ENCODE measurements at places on chromosomes 5 and 9. TPM values are rescaled to one million over a fixed set of nuclear protein-coding genes. Genes with fewer than 3 reads are reported as not detected.

Gene SPAAR
- not detected for total RNA-seq

Gene NR4A3
- total RNA-seq, result 1.8 TPM

Gene PPP2R2B
- total RNA-seq, result 4.7 TPM

Gene JAKMIP2
- 7.8 TPM for total RNA-seq

Gene LHX3
- total RNA-seq, result 0.42 TPM

Gene ALDH1B1
- 2.0 TPM for total RNA-seq

Gene SMIM27
- 22.8 TPM for total RNA-seq

Gene RALGDS
- total RNA-seq, result 81.0 TPM

Gene LRRC19
- total RNA-seq, result not detected

Gene OR13C4
- not detected for total RNA-seq

Gene KIAA0825
- total RNA-seq, result 1.6 TPM

Gene ACSL6
- 42.9 TPM for total RNA-seq

Gene GRM6
- total RNA-seq, result not detected

Gene CDC20B
- total RNA-seq, result not detected

Gene OLFML2A
- 0.18 TPM for total RNA-seq

Gene SLC45A2
- not detected for total RNA-seq

Gene CDKN2B-AS1
- 1.5 TPM for total RNA-seq

DNA sequence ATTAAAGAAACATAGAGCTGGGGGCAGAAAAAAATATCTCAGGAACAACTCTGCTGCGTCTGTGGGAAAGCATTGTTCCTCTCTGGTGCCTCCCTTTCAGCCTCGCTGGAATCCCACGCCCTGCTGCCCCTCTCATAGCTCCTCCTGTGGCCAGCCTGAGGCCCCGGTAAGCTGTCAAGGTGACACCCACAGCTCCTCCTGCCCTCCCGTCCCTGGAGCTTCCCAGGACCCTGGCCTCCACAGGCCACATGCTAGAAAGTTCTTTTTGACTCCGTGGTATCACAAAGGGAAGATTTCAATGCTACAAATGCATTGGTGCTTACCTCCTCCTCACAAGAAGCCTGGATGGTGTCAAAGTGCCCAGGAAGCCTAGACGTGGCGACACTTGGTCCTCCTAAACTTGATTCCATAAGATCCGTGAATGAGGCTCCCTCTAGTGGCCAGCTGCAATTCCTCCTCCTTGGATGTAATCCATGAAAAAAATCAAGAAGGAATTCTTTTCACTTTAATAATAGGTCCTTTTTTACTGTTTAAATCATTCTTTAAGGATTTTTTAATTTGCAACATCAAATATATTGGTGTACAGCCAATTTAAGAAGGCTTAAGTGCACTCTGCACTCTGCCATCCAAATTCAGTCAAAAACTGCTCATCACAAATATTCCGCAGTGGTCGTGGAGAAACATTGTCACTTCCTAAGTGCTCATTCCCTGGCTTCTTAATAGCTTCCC, 104.9 kb downstream of the CFAP90 start:
- no peaks in the 10 kb centered on the region for H3K27me3 ChIP-seq
- H3K4me1 ChIP-seq, result no peaks in the 10 kb centered on the region

DNA sequence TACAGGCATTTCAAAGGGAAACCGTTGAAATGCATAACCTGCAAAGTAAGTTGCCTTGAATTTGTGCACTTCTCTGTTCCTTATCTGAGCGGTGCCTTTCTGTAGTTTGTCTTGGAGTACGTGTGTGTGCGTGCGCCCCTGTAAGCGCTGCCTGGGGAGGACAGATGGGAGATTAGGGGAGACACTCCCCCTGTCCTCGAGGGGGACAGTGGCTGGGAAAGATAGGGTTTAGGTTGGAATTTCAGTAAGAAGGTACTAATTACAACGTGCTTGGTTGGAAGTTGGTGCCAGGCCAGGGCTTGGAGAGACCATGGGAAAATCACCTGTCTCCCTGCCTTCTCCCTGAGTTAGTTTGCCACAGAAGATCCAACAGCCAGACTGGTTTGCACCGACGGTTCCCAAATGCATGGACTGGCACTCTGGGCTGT, 73.2 kb downstream of the PIK3R1 start:
- H3K4me1 ChIP-seq, result peaks cover 38% of the 10 kb centered on the region
- H3K27ac ChIP-seq, result peak overlapping the region; percentile 19
- no peak for DNase-seq
- peak overlapping the region; percentile 79 for H3K4me3 ChIP-seq

- no peaks in the 10 kb centered on the region for H3K36me3 ChIP-seq
- H3K4me3 ChIP-seq, result no peak overlapping the region
- no peaks in the 10 kb centered on the region for H3K4me1 ChIP-seq
- H3K27me3 ChIP-seq, result no peaks in the 10 kb centered on the region
- DNase-seq, result no peak
These were observed 720.8 kb upstream of the ADAMTS16 start for GRCh38 chr5:4419281-4419680.

DNA sequence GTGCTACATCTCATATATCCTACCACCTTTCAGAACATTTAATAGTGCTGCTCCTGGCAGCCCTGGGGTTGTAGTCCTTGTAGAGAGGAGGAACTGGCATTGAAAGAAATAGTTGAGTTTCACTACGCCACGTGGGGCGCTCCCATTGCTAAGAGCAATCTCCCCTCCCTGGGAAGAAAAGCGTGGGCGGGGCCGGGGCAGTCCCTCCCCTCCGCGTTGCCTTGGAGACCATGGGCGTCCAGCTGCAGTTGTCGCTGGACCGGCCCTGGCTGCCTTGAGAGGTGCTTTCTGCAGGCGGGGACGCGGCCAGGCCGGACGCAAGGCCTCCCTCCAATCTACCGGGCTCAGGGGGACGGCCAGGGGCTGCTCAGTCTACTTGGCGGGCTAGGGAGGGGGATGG, 368 bp upstream of the CCDC180 start:
- no peak overlapping the region for H3K4me3 ChIP-seq
- H3K36me3 ChIP-seq, result peaks cover 7% of the 10 kb centered on the region
- no peaks in the 10 kb centered on the region for H3K4me1 ChIP-seq
- no peak overlapping the region for H3K27ac ChIP-seq
- DNase-seq, result no peak

GRCh38 chr5:67935908-67936566, 279.5 kb upstream of the PIK3R1 start:
- H3K27ac ChIP-seq, result no peak overlapping the region
- H3K4me1 ChIP-seq, result no peaks in the 10 kb centered on the region

- no peak for DNase-seq
- no peak overlapping the region for H3K27ac ChIP-seq
- H3K36me3 ChIP-seq, result no peaks in the 10 kb centered on the region
- H3K4me1 ChIP-seq, result no peaks in the 10 kb centered on the region
- H3K27me3 ChIP-seq, result no peaks in the 10 kb centered on the region
These were observed 349.3 kb downstream of the SEMA5A start for GRCh38 chr5:9196403-9197227.

GRCh38 chr5:179700401-179700918, 1.7 kb downstream of the CANX start:
- no peak for DNase-seq
- H3K27me3 ChIP-seq, result no peaks in the 10 kb centered on the region
- H3K4me1 ChIP-seq, result peaks cover 47% of the 10 kb centered on the region
- H3K36me3 ChIP-seq, result no peaks in the 10 kb centered on the region

DNA sequence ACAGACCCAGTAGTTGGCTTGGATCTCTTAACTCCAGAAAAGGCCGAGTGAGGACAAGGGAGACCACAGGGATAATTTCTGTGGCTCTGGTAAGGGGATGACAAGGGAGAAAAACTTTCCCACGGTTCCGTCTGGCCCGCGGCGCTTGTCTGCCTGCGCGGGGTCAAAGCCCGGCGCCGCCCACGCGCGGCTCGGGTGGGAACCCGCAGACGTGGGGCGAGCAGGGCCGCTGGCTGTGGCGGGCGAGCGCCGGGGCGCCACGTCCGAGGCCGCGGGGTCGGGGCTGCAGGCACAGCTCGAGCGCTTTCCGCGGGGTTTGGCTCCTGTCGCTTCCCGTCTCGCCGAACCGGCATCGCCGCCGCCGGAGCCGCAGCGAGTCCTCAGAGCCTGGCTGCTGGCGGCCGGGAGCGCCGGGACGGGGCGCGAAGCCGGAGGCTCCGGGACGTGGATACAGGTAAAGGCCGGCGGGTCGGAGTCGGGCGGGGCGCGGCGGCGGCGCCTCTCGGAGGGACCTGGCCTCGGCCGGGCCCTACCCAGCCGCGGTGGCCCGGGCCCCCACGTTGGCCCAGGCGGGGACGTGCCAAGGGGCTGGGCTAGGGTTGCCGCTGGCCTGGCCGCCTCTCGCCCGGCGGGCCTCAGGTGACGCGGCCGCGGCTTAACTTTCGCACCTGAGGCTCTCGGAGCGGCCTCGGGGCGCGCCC, at the start of gene RNF180:
Gene RNF180, plus strand, starts transcription at position 344 of the 701 bp plus-strand sequence. CDS start 34,965 bp downstream, outside the sequence.
- peaks cover 7% of the 10 kb centered on the region for H3K27me3 ChIP-seq
- H3K4me3 ChIP-seq, result no peak within 1 kb of the TSS
- H3K4me1 ChIP-seq, result no peaks in the 10 kb centered on the region

DNA sequence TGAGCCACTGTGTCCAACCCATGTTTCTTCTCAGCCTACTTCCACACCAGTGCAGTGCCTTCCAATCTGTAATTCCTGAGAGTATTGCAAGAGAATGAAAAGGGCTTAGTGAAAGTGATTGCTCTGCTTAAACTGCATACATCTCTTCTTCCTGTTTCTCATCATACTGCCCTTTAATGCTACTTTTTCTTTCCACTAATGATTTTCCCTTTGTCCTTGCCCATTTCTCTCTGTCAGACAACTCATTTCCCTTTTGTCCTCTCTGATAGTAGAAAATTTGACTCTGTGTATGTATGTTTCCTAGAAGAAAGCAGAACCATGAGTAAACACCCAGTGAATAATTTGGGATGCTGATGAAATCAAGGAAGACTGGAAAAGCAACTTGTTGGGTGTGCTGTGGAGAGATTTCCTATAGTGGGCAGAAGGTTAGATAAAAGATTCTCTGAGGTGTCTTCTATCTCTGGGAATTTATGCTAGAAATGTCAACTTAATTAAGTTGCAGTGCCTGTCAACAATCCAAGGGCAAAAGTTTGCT, 102.2 kb upstream of the CHD1 start:
- H3K4me3 ChIP-seq, result no peak overlapping the region
- H3K36me3 ChIP-seq, result no peaks in the 10 kb centered on the region
- peaks cover 23% of the 10 kb centered on the region for H3K4me1 ChIP-seq
- H3K27me3 ChIP-seq, result no peaks in the 10 kb centered on the region
- H3K27ac ChIP-seq, result no peak overlapping the region

DNA sequence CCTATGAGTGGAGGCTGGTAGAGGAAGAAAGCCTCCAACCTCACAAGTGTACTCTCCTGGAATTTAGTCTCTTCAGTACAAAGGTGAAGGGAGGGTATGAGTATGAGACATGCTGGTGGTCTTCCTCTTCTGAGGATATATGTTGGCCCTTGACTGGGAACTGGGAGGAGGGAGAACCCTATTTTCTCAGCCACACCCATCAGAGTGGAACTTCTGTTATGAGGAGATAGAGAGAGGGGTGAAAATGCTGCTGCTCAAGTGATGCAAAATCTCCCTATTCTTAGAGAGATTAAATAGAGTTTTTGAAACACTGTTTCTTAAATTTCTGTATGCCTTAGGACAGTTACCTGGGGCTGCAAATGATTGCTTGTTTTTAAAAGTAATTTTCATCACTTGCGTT, 203.4 kb upstream of the PRR16 start:
- H3K36me3 ChIP-seq, result no peaks in the 10 kb centered on the region
- H3K27ac ChIP-seq, result no peak overlapping the region
- no peak overlapping the region for H3K4me3 ChIP-seq
- DNase-seq, result no peak

DNA sequence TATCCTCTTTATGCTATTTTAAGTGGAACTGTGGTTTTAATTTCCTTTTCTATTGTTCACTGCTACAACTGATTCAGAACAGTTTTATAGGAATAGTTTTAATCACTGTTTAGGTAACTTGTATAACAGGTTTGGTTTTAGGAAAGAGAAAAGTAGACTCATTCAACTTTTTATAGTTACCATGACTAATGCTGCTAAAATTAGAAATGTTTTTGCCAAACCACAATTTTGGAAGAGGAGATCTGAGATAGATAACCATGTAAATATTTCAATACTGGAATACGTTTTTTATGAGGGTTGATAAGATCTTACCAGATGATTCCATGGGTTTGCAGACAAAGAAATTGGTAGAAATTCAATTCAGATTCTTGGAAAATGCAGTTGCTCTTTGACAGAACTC, 404.6 kb upstream of the ARRDC3 start:
- H3K36me3 ChIP-seq, result no peaks in the 10 kb centered on the region
- no peaks in the 10 kb centered on the region for H3K27me3 ChIP-seq
- H3K4me3 ChIP-seq, result no peak overlapping the region
- no peak overlapping the region for H3K27ac ChIP-seq
- no peaks in the 10 kb centered on the region for H3K4me1 ChIP-seq
- no peak for DNase-seq

DNA sequence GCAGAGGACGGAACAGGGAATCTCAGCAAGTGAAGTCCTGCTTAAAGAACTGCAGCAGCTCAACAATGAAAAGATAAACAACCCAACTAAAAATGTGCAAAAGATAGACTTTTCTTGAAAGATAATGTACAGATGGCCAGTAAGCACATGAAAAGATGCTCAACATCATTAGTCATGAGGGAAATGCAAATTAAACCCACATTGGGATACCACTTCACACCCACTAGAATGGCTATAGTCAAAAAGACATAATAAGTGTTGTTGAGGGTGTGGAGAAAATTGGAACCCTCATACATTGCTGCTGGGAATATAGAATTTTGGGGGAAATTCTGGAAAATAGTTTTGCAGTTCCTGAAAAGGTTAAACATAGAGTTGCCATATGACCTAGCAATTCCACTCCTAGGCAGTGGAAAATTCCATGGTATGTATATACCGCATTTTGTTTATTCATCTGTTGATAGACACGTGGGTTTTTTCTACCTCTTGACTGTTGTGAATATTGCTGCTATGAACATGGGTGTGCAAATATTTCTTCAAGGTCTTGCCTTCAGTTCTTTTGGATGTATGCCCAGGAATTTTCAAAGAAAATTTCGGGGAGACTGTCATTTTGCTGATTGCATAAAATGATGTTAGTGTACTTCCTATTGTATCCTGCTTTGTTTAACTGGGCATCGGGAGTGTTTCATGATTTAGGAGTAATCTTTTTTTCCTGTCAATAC, 7.2 kb downstream of the CNOT8 start:
- no peaks in the 10 kb centered on the region for H3K27me3 ChIP-seq
- H3K4me1 ChIP-seq, result peaks cover 18% of the 10 kb centered on the region
- H3K27ac ChIP-seq, result no peak overlapping the region
- H3K36me3 ChIP-seq, result peaks cover 20% of the 10 kb centered on the region
- no peak for DNase-seq
- no peak overlapping the region for H3K4me3 ChIP-seq

DNA sequence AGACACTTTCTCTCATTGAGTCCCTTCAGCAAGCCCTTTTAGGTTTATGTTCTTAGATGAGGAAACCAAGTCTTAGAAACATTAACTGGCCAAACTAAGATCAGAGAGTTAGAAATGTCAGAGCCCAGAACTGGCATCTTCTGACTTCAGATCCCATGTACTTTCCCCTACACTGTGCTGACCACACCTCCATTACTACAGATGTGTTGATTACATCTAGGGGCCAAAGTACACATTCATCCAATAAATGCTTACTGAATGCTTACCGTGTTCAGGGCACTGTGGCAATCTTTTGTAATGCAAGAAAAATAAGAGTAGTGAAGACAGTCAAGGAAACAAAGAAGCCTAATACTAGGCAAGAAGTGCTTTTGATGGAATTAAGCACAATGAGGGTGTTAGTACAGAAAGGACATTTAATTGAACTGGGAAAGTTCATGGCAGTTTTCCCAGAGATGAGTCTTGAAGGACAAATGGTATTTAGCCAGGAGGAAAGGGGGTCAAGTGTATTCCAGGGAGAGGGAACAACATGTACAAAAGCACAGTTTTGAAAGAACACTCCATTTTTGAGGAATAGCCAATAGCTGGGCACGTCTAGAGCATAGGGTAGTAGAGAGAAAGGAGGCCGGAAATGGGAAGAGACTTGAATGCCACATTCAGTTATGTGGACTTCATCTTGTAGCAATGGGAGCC, 89.7 kb upstream of the CDKN2B start:
- H3K27me3 ChIP-seq, result no peaks in the 10 kb centered on the region
- no peak overlapping the region for H3K4me3 ChIP-seq
- H3K27ac ChIP-seq, result no peak overlapping the region
- H3K4me1 ChIP-seq, result no peaks in the 10 kb centered on the region
- no peak for DNase-seq

Measured in T-cell (primary cell).